ENCODE measurements at places on chromosomes 1 and 21. TPM values are rescaled to one million over a fixed set of nuclear protein-coding genes. Genes with fewer than 3 reads are reported as not detected.

- DNase-seq: no peak
- H3K4me1 ChIP-seq: 0 out of 2 replicates have a peak, but pooled peaks cover 2% of the 10 kb centered on the region
- peaks cover 5% of the 10 kb centered on the region for H3K27me3 ChIP-seq
- H3K36me3 ChIP-seq: no peaks in the 10 kb centered on the region
Measured at GRCh38 chr1:980137-980571, 1.7 kb downstream of the PERM1 start.

Gene RNU1-2
- under 0.01 TPM for total RNA-seq

DNA sequence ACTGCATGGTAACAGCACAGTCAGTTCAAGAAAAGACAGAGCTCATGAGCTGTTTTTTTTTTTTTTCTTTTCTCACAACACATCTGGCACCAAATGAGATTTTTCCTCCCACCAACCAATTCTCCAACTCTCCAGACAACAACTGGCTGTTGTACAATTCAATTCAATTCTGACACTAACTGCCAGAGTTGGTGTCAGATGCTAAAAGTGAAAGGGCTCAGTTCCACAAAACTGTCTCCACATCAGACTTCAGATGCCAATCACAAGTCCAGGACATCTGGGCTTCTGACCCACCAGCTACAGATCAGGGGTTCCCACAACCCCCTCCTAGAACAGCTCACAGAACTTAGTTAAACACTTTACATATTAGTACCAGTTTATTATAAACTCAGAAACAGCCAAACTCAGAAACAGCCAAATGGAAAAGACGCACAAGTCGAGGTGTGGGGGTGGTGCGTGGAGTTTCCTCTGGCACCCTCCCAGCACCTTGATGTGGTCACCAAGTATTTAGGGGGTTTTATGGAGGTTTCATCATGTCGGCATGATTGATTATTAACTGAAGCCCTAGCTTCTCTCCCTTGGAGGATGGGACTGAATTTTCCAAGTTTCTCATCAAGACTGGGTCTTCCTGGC, 39.2 kb upstream of the LRRC8D start:
- no peak overlapping the region for H3K27ac ChIP-seq
- no peak for DNase-seq
- peaks cover 4% of the 10 kb centered on the region for H3K27me3 ChIP-seq

DNA sequence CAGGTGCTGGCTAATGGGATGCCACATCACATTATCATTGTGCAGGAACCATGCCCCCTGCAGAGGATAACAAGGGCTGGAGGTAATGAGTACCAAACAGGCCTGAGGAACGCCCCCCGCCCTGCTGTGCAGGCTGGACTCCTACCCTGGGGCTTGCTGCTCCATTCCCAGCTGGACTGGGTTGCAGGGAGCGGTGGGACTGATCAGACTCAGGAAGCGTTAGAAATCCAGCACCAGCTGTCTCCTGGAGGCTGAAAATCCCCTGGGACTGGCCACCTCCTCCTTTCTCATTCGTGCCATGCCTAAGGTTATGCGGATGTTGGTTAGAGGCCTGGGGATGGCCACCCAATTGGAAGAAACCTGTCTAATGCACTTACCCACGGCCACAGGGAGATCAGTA, 36.9 kb upstream of the POU3F1 start:
- H3K4me1 ChIP-seq: no peaks in the 10 kb centered on the region
- H3K27ac ChIP-seq: no peak overlapping the region
- no peak for DNase-seq
- peaks cover 4% of the 10 kb centered on the region for H3K27me3 ChIP-seq
- no peaks in the 10 kb centered on the region for H3K36me3 ChIP-seq

DNA sequence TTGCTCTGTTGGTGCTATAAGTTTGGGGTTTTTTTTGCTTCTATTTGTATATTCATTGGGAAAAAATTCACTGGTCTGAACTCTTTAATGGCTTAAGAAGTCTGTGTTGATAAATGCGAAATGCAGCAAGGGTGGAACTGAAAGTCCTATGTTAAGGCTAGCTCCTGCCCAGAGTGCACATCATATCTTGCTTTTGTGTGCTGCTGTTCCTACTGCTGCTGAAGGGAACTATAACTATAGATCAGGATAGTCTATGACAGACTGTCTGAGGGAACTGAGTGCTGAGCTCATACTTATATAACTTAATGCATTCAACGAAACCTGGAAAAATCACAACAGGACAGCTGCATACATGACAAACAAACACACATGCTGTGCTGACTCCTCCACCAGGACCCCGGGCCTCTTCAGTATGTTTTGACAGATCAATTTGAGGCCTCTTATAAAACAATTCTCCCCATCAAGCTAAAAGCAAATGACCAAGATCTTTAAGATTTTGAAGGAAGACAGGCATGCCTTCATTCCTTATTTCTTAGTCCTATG, 1031.5 kb upstream of the ADGRL2 start:
- no peak overlapping the region for H3K27ac ChIP-seq
- H3K27me3 ChIP-seq: no peaks in the 10 kb centered on the region
- H3K4me3 ChIP-seq: no peak overlapping the region
- DNase-seq: no peak
- H3K36me3 ChIP-seq: no peaks in the 10 kb centered on the region

- no peaks in the 10 kb centered on the region for H3K36me3 ChIP-seq
- no peaks in the 10 kb centered on the region for H3K27me3 ChIP-seq
- peaks cover 8% of the 10 kb centered on the region for H3K4me1 ChIP-seq
Measured at GRCh38 chr1:227788271-227789083, 27.0 kb upstream of the PRSS38 start.

Gene ACTL8
- 0.28 TPM for total RNA-seq

DNA sequence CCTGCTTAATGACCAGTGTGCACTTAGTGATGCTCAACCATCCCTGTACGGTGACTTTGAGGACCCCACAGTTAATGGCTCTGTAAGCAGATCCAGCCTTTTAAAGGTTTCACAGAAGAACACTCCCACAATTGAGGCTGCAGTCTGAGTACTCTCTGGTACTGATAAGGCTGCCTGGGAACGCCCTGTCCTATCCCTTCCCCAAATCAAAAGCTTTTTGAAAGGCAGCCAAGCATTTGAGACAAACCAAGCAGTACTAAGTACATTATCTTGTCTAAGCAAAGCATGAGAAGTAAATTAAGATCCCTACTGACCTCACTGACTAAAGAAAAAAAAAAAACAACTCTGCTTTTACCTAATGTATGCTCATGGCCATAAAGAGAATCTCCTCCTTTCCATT, 60.7 kb downstream of the SH3GLB1 start:
- peaks cover 6% of the 10 kb centered on the region for H3K27me3 ChIP-seq
- H3K27ac ChIP-seq: no peak overlapping the region
- no peak for DNase-seq

Gene FNBP1L
- 24.4 TPM for total RNA-seq

DNA sequence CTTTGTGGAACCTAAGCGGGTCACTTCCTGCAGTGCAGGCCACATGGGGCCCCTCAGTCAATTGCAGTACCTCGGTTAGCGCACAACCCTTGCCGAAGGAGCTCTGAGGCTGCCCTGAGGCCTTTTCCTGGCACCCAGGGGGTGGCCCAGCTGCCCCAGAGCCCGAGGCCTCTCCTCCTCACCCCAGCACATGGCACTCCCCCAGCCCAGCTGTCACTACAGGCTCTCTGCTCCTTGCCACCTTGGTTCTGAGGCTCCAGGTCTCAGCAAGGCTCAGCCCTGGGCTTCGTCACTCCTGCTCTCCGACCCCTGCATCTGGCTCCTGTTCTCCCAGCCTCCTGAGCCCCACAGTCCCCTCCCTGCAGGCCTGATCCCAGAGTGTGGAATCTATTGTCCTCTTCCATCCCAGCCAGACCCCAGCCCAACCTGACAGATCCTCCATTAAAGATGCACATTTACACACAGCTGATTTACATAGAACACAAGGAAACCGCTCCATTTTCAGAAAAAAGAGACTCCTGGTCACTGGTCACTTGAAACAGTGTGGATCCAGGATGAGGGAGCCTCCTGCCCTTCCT, 192.8 kb upstream of the POU3F1 start:
- DNase-seq: no peak
- H3K36me3 ChIP-seq: no peaks in the 10 kb centered on the region

- H3K4me3 ChIP-seq: peak overlapping the region; percentile 70
- H3K27me3 ChIP-seq: no peaks in the 10 kb centered on the region
- DNase-seq: peak; percentile 53
- peaks cover 7% of the 10 kb centered on the region for H3K4me1 ChIP-seq
Measured at GRCh38 chr1:109425391-109426280, 612 bp downstream of the PSMA5 start.

Gene CAMK2N1
- 10.2 TPM for total RNA-seq

Gene SYT14
- 1.4 TPM for total RNA-seq

GRCh38 chr1:165842671-165843129, 15.3 kb downstream of the UCK2 start:
- H3K27me3 ChIP-seq: no peaks in the 10 kb centered on the region
- peaks cover 22% of the 10 kb centered on the region for H3K4me1 ChIP-seq
- 0 out of 2 replicates have a peak overlapping the region, but pooled peaks have one; percentile 0 for H3K27ac ChIP-seq

GRCh38 chr1:45008516-45008915, 2.6 kb downstream of the HECTD3 start:
- H3K27me3 ChIP-seq: no peaks in the 10 kb centered on the region
- no peak overlapping the region for H3K4me3 ChIP-seq
- peaks cover 10% of the 10 kb centered on the region for H3K4me1 ChIP-seq
- H3K36me3 ChIP-seq: peaks cover 58% of the 10 kb centered on the region
- H3K27ac ChIP-seq: no peak overlapping the region

DNA sequence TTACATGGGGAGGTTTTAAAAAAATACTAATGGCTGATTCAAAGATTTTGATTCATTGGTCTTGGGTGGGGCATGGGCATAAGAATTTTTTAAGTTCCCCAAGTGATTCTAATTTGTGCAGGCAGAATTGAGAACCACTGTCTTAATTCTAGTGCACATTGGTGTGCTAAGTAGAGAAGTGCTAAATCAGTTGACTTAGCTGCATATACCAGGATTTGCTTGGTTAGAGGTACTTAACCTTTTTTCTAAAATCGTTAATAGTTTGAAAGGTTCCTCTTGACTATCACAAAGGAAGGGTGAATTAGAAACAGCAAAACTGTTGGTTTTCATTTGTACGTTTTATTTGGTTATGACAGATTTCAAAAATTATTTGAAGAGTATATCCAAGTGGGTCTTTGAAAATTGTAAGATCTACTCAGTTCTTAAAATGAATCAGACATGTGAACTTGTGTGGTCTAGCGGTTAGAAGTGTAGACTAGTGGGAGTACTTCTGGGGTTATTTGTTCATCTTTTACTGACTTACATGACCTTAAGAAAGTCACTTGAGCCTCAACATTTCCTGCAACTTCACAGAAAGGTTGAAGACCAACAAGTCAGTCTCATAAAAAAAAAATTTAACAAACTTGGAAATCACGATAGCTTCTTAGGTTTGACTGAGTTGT, 66.7 kb downstream of the RPAP2 start:
- no peaks in the 10 kb centered on the region for H3K27me3 ChIP-seq
- no peak overlapping the region for H3K27ac ChIP-seq
- no peaks in the 10 kb centered on the region for H3K36me3 ChIP-seq
- no peaks in the 10 kb centered on the region for H3K4me1 ChIP-seq
- no peak for DNase-seq
- no peak overlapping the region for H3K4me3 ChIP-seq

DNA sequence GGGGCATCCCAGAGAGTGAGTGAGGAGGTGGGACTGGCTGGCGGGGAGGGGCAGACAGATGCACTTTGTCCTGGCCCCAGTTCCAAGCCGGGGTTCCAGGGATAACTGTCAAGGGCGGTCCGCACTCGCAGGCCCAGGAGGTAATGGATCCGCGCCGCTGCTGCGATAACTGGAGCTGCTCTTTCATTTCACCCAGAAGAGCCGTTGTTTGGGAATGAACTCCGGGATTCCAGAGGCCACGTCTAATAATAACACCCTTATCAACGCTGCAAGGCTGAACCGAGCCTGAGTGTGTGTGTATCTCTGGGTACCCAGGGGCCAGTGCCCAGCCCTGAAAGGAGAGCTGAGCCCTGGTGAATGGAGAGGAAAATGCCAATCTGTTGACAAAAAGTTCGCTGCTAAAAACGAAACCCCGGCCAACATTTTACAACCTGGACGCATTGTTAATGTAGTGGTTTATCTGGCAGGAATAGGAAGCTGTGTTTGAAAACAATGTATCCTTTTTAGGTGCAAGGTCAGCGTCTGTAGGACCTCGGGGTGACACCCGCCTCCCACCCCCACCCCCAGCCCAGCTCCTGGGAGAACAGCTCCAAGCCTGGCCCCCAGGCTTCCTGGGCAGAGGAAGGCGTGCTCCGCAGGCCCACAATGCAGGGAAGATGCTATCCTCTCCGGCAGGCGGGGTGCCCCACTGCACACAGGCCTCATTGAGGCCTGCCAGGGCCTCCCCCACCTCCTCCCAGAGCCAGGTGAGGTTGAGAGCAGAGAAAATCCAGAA, 119.7 kb downstream of the PROX1 start:
- peak; percentile 0 for DNase-seq
- H3K4me1 ChIP-seq: peaks cover 2% of the 10 kb centered on the region
- H3K27ac ChIP-seq: no peak overlapping the region
- 0 out of 2 replicates have a peak, but pooled peaks cover 2% of the 10 kb centered on the region for H3K27me3 ChIP-seq
- H3K4me3 ChIP-seq: peak overlapping the region; percentile 31

GRCh38 chr1:35255276-35255675, 13.2 kb upstream of the ZMYM4 start:
- no peak overlapping the region for H3K27ac ChIP-seq
- H3K27me3 ChIP-seq: no peaks in the 10 kb centered on the region

DNA sequence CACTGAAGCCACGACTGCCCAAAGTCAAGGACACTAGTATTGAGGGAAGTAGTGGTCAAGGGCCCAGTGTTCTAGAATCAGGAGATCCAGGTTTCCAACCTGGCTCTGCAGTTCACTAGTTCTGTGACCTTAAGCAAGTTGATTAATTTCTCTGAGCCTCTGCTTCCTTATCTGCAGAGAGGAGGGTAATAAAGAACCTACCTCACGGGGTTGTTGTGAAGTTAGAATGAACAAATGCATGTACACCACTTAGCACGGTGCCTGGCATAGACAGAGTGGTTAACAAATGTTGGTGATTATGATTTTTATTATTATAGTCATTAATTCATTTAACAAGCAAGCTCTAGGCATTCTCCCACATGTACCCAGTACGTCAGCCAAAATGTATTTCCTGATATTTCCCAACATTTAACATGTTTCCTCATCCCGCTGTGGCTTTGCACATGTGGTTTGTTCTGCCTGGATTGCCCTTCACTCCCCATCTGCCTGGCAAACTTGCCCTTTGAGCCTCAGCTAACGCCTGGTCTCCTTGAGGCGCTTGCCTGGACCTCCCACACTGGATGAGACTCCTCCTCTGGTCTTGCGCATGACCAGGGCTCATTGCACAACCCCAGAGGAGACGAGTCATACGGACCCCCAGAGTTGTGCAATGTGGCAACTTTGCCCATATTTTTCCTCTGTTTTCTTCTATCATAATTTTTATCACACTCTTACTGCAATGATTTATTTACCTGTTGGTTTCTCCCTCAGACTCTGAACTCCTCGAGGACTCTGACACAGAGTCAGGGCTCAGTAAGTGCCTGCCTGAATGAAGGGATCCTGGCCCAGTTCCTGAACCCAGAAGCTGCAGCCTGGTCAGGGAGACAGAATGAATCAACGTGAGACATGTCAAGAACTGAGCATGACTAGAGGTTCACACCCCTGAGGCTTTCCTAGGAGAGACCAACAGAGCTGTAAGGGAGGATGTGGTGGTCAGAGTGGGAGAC, 20.7 kb upstream of the MFSD2A start:
- peak overlapping the region; percentile 59 for H3K27ac ChIP-seq
- no peak overlapping the region for H3K4me3 ChIP-seq
- DNase-seq: peak; percentile 91
- peaks cover 6% of the 10 kb centered on the region for H3K4me1 ChIP-seq
- H3K36me3 ChIP-seq: no peaks in the 10 kb centered on the region

Gene FBXO2
- 0.56 TPM for total RNA-seq

All from IMR-90 (cell line).